Inflammatory macrophage treated with lipopolysaccharide for 1 hour (primary cell): ENCODE measurements at places on chromosomes 12 and 14.

GRCh38 chr14:76776428-76777251 is 15.4 kb downstream of the VASH1 start:
- no peak for DNase-seq

- DNase-seq = no peak
Measured at GRCh38 chr14:44497148-44497547, 9.9 kb downstream of the FSCB start.

- DNase-seq = peak; percentile 44
Measured at GRCh38 chr12:9856894-9857293, 12.3 kb downstream of the CLEC2B start.

DNA sequence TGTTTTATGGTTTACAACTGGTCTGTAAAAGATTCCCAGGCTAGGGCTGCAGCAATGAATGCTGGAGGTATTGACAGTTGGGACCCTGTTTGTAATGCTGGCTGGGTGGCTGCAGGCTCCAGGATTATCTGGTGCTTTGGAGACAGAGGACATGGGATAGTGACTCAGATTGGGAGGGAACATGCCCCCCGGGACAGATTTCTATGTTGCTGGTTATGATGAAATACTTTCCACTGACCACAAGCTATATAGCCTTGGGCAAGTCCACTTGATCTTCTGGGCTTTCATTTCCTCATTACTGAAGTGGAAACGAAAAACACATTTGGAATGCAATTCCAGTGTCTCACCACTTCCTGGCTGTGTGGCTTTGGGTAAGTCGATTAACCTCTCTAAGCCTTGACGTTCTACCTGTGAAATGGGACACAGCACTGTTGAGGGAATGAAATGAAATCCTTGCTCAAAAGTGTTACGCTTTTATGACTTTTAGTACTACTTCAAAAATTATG is 6.3 kb upstream of the TPCN1 start:
- DNase-seq = peak; percentile 91

- DNase-seq = peak; percentile 79
Measured at GRCh38 chr12:68611094-68611805, 551 bp downstream of the RAP1B start.
